MM.1S (cell line): ENCODE measurements at places on chromosomes 16 and 17.
A peak's percentile ranks its signal among the peaks of the same experiment; 100 is the strongest.

DNA sequence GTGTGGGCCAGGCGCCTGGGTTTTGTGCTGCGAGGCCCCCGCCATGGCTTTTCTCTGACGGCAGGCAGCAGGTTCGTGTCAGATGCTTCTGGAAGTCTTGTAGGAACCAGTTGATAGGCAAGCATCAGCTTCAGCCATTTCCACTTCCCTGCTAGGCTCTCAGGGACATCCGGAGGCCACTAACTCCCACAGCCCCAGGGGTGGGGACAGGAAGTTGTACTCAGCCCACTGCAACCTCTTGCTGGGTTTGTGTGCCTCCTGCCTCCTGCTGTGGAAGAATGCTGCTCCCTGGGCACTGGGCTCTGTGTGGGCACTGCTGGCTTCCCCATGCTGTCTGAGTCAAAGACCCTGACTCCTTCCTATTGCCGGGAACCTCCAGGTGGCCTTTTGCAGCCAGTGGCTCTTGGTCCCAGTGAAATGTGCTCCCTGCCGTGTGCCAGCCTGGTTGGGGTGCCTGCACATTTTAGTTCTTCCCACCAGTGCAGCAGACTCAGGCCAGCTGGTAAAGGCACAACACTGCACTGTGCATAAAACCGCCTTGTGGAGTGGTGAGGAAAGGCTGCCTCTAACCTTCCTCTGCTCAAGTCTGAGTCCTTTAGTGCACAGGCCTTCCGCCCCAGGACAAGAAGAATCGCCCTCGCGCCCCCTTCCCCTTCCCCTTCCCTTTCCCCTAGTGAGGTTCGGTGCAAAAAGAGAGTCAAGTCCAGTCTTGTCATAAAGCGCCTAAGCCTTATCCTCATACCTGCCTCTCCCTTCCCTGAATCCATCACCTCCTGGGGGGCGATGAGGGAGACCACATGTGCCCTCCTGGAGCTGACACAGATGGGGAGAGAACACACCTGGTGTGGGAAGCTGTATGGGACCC is 16.6 kb downstream of the LDHD start:
- DNase-seq, result no peak

DNA sequence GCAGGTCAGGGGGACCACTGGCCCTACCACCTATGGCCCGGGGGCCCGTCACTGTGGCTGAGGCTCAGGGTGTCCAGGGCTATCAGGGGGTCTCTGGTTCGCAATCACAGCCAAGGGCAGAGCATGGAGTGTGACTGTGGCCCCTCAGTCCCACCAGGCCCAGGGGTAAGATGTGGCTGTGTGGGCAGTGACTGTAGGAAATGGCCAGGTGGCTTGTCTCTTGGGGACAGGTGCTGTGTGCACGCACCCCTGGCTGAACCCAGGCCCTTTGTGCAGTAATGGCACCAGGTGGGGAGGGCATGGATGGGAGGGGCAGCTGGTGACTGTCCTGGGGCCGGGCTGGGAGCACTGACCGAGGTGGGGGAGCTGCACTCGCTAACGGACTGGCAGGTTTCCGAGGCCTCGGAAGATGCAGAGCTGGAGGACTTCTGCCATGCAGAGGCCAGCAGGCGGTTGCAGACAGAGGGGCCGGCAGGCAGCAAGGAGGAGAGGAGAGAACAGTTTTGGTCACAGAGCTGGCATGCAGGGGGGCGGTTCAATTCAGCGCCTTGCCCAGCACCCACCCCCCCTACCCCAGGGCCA is 18.8 kb downstream of the IL34 start:
- no peak for DNase-seq

GRCh38 chr16:12896562-12896961 is 4.8 kb upstream of the SHISA9 start:
- peak; percentile 49 for DNase-seq

- DNase-seq, result no peak
Measured at GRCh38 chr17:7262935-7263800, 890 bp upstream of the CLDN7 start.

DNA sequence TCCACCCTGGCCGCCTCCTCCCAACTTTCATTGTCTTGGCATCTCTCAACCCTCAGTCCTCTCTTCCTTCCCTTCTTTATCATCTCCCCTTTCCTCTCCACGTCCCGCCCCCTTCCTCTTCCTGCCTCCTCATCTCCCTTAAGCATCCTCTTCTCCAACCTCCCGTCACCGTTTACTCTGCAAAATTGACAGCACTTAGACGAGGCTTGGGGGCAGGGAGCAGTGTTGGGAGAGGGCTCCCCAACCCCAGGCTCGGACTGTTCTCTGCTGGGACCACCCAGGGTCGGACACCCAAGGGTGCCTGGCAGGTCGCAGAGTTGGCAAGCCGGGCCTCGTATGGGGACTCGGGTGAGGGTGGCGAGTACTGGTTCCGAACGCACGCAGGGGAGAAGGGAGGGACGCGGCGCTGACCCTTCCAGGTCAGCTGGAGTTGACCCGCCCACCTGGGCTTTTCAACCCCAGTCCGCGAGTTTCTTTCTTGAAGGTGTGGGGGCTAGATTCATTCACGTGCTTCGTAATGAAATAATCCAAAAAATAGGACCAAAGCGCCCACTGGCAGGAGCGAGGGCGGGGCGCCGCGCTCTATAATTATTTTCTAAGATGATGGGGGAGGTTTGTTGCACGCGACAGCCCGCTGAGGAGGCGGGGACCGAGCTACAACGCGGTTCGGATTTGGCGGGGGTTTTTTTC is 775 bp upstream of the PAGR1 start:
- DNase-seq, result no peak

DNA sequence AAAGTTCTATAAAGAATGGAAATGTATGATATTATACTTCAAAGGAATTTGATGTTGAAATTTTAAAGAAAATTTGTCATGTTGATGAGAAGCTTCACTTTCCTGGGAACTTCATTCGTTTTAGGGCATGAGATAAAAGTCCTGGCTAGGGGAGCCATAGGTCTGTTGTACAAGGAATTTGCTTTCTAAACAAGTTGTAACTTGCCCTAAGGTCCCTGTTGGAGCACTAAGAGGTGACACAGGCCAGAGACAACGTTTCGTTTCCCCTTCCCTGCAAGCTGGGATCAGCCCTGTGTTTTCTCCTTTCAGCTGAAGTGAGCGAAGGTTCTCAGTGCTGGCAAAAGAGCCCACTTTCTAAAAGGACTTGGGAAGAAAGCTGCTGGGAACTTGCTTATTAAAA is 16.6 kb downstream of the PLD6 start:
- DNase-seq, result no peak

DNA sequence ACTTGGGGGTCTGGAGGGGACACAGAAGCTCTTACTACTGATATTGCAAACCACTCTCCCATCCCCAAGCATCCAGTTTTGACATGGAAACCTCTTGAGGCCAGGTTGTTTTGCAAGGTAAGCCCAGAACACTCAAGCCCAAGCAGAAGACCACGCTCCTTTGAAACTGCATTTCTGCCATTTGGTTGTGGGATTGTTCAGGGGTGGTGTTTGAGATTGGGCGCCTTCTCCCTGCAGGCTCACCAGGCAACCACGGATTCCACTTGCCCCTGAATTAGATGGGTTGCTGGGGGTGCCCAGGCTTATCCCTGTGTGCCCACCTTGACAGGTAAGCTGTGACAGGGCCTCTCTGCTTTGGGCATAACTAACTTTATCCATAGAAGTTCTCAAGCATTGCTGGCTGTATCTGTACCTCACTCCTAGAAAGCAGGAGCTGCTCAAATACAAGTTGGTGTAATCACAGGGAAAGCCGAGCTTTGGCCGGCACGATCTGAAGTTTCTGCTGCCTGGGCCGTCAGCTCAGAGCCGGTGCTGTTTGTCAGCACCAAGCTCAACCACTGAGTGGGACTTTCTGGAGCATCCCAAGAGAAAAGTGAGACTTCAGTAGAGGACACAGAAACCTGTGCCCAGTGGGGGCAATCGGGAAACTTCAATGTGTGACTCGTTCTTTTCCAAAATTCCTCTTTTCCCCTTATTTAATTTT is 93.6 kb downstream of the CYLD start:
- no peak for DNase-seq

GRCh38 chr17:64326030-64326419 is 63.0 kb upstream of the TEX2 start:
- DNase-seq, result no peak

GRCh38 chr17:41687828-41688640 is 651 bp upstream of the EIF1 start:
- peak; percentile 59 for DNase-seq

GRCh38 chr17:76498876-76499251 is 2.4 kb downstream of the RHBDF2 start:
- no peak for DNase-seq

GRCh38 chr17:57330587-57330986 is 74.3 kb downstream of the MSI2 start:
- DNase-seq, result no peak

DNA sequence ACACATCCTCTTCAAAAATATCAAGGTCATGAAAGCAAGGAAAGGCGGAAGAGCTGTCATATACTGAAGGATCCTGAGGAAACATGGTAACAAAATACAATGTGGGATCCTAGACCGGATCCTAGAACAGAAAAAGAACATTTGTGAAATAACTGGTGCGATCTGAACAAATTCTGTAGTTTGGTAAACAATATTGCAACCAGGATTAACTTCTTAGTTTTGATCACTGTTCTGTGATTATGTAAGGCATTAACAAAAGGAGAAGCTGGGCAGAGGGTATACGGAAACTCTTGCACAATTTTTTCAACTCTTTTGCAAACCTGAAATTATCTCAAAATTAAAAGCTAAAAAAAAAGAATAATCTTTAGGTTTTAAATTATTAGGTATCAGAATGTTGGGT is 109.7 kb downstream of the TRIM37 start:
- no peak for DNase-seq

GRCh38 chr17:60170835-60171752 is 21.3 kb downstream of the CA4 start:
- no peak for DNase-seq

DNA sequence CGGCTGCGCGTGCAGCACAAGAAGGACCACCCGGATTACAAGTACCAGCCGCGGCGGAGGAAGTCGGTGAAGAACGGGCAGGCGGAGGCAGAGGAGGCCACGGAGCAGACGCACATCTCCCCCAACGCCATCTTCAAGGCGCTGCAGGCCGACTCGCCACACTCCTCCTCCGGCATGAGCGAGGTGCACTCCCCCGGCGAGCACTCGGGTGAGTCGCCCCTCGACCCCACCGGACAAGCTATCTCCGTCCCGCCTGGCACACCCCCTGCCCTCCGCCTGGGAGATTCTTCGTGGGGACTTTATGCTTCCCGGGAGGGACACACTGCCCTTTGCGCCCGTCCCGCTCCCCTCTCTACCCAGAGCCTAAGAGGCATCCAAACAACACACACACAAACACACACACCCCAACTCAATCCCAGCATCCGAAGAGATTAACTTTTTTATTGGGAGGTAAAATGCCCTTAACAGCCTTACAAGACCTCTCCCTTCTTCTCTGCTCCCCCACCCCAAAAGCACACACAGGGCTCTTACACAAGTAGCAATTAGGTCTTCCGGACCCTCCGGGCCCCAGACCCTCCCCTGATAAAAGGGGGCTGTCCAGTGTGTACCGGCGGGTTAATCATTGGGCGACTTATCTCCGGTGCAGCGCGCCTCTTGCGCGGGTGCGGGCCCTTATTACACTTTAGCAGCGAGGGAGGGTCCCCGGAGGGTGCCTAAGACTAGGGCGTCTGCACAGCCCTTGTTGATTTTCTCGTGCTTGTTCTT is 2.1 kb downstream of the SOX9 start:
- DNase-seq, result peak; percentile 30

DNA sequence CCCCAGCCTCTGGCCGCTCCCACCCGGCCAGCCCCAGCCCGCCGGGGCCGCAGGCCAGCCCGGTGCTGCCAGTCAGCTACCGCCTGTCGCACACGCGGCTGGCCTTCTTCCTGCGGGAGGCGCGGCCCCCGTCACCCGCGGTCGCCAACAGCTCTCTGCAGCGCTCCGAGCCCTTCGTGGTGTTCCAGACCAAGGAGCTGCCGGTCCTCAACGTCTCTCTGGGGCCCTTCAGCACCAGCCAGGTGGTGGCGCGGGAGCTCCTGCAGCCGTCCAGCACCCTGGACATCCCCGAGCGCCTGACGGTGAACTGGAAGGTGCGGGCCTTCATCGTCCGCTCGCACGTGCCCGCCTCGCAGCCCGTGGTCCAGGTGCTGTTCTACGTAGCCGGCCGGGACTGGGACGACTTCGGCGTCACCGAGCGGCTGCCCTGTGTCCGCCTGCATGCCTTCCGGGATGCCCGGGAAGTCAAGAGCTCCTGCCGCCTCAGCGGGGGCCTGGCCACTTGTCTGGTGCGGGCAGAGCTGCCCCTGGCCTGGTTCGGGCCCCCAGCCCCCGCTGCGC is 46.8 kb downstream of the TMEM132E start:
- DNase-seq, result no peak

- no peak for DNase-seq
Measured at GRCh38 chr17:48711128-48711527, 11.2 kb downstream of the PRAC1 start.

DNA sequence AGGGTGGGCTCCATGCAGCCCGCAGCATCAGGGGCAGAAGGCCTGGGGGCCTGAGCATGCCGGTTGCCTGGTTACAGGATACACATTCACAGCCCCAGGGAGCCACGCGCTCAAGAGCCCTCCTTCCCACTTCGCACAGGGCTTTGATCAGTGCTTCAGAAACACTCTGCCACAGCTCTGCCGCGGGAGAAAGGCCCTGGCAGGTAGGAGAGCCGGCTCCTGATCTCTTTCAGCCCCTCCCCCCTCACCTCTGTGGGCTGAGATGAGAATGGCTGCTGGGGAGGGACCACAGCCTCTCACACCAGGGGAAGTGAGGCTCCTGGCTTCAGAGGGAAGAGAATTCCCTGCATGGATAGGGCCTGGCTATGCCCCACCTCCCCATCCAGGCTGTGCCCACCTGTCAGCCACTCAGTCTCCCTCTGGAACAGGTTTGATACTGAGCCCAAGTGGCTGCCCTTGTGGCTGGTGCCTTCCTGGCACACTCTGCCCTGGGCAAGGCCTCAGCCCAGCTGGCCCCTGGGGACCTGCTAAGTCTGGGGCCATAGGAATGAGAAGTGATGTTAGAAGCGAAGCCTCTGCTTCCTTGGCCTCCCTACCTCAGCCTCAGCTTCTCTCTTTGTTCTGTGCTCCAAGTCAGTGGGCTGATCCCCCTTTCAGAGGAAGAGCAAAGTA is 8.6 kb downstream of the DOK4 start:
- no peak for DNase-seq

- DNase-seq, result no peak
Measured at GRCh38 chr16:24198807-24199533, 57.2 kb upstream of the CACNG3 start.

GRCh38 chr16:10126686-10127085 is 55.5 kb downstream of the GRIN2A start:
- DNase-seq, result no peak

- DNase-seq, result no peak
Measured at GRCh38 chr17:7850701-7851437, 4.0 kb upstream of the TMEM88 start.

GRCh38 chr16:81214745-81215166 is 23.7 kb upstream of the BCO1 start:
- no peak for DNase-seq
